Activated naive CD4-positive, alpha-beta T cell treated with anti-CD3 and anti-CD28 coated beads, Interleukin-2, amount 50 U/mL, for 72 hours (primary cell): ENCODE measurements at places on chromosomes 5 and 9.

GRCh38 chr5:151682751-151683331, 3.9 kb downstream of the SPARC start:
- no peak for DNase-seq

DNA sequence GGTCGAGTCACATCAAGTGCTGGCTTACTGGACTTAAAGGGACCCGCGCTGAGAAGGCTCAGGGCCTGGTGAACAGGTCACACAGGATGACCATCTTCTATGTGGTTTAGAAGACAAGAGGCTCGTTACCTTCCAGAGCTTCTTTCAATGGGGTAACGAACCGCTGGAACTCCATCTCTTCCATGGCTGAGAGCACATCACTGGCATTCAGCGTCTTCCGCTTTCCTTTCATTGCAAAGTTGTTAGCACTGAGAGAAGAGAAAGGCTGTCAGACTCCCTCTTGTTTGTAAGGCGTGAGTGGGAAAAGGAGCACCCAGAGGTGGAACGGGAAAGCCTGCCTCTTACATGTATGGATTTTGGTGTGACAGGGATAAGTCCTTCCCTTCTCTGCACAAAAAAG, 994 bp downstream of the POLE3 start:
- DNase-seq: no peak

- no peak for DNase-seq
These were observed at the start of gene POU4F3 for GRCh38 chr5:146338774-146339714. Gene POU4F3 (plus strand): TSS chr5:146338839. CDS start chr5:146339113, 274 bp downstream.

DNA sequence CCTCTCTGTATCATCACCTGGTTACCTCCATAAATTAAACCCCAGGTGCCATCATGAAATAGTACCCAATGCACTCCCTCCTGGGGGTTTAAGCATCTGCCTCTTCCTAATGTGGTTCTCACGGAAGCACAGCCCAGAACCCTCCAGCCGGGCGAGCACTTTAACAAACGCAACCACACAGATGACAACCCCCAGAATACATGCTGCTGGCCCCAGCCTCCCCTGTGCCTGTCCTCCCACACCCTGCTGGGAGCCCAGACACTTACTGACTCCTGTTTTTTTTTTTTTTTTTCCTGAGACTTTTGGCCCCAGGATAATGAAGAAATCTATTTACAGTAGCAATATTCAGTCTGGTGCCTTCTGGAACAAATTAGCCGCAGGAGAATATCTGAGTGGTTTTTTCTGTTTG, 50.0 kb upstream of the COL5A1 start:
- no peak for DNase-seq

GRCh38 chr9:114655689-114656088, 1.9 kb downstream of the TEX53 start:
- no peak for DNase-seq

DNA sequence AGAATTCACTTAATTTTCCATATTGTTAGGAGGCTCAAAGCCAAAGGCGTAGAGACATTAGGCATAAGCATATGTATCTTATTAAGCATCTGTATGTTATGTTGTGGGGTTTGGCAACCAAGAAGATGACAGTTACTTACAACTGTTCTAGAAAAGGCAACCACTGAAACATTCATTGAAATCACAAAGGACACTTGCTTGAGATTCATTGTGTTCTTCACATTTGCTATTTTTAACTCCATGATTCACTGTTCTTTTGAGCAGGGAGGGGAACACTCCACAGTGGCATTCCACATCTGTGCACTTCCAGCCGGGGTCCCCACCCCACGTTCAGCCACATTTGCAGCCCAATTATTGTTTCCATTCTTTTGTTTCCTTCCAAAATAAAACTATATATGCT, 107.1 kb downstream of the PALM2AKAP2 start:
- DNase-seq: no peak

DNA sequence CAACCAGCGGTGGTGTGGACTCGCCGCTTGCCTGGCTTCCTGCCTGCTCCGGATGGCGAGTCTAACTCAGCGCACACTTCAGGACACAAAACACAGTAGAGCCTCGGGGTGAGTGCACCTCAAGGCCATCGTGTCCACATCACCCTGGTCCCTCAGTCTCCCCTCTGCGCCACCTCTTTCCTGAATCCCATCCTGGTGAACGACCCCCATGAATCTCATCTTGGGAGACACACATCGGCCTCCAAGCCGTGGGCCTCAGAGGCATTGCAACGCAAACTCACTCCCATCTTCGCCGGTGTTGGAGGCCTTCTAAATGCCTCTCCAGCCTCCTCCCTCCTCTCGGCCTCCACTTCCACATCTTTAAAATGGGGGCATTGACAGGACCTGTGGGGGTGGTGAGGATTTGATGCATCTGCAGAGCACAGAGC, 124.3 kb downstream of the COL23A1 start:
- no peak for DNase-seq

DNA sequence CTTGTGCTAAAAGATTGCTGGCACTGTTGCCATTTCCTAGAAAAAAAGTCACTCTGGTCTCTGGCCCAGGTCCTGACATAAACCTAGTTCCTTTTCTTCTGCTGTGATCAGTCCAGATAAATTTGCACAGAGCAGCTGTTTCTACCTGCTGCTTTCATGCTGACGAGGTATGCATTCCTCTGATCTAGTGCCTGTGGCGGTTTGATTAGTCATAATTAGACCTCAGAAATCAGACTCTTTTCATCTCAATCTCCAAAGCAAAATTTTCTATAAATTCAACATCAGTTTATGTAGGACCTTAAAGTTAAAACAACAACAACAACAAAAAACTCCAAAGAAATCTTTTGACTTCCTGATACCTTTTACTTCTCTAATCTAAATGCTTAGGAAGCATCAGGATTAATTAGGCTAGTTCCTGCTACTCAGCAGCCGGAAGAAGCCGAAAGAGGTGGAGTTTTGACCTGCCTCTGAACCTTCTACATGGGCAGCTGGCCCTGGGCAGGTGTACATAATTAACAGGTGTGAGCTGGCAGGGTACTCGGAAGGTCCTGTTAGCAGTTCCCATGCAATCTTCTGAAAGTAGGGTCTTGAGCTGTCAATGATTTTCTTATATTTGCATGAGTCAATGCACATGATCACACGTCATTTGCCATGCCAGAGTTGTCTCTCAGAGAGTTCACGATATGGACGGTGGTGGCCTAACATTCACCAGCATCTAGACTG, 83.3 kb upstream of the CCDC112 start:
- no peak for DNase-seq

DNA sequence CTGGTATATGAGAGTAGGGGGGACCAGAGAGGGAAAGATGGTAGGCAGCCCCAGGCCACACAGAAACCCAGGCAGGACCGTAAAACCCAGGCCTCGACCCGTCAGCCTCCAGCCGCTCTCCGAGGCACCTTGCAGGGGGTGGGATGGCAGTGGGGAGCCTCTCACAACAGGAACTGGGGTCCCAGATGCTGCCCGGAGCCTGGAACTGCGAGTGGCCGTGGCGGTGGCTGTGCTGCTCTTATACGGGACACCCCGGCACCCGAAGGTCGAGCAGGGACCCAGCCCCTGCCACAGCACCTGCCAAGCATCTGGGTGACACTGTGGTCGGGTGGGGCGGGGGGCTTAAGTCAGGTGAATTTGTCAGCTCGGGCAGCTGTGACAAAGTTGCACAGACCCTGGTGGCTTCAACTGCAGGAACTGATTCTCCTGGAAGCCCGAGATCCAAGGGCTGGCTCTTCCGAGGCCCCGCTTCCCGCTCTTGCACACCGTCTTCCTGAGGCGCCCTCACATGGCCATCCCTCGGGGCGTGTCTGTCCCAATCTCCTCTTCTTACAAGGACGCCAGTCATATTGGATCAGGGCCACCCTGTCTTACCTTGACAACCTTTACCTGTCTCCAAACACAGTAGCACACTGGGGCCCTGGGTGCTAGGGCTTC, 47.6 kb upstream of the EGFL7 start:
- DNase-seq: no peak

DNA sequence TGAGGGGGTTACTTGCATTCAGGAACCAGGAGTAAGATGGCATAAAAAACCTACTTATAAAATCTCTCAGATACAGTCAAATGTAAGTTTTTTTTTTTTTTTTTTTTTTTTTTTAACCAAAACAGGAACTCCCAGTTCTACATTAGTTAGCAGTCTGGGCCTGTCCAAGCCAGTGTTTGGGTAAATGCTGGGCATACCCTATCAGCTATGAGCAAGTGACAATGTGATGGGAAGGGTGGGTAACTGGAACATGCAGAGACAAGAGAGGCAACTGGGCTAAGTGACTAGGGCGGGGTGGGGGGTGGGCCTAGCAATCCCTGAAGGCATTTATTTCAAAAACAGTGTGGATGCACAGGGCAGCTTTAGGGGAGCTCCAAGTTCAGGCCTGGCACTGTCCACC, 2.3 kb downstream of the NMRK1 start:
- no peak for DNase-seq

DNA sequence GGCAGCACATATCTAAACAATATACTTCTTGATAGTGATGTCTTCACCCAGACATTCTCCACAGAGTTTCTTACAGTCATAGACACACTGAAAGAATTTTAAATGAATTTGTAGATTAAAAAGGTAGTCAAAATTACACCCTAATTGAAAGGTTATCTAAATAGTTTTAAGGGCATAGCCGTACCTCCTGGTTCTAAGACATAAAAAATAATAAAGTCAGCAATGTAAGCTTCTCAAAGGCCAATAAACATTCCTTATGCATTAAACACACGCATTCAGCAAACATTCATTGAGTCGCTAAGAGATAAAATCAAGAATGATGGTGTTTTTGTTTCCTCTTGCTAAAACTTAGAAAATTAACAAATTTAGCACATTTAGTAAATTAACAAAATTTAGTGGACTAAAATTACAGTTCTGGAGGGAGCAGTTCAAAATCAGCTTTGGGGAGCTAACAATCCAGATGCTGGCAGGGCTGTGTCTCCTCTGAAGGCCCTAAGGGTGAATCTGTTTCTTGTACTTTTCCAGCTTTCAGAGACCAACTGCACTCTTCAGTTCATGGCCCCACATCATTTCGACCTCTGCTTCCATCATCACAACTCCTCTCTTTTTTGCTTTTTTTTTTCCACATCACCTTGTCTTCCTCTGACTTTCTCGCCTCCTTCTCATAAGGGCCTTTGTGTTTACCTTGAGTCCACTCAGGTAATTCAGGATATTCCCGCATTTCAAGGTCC, 516.5 kb downstream of the DNAH5 start:
- no peak for DNase-seq

- DNase-seq: no peak
These were observed 30.9 kb upstream of the DAB2 start for GRCh38 chr5:39455645-39456044.

GRCh38 chr5:151251001-151251551, 1.9 kb upstream of the GM2A start:
- DNase-seq: no peak

DNA sequence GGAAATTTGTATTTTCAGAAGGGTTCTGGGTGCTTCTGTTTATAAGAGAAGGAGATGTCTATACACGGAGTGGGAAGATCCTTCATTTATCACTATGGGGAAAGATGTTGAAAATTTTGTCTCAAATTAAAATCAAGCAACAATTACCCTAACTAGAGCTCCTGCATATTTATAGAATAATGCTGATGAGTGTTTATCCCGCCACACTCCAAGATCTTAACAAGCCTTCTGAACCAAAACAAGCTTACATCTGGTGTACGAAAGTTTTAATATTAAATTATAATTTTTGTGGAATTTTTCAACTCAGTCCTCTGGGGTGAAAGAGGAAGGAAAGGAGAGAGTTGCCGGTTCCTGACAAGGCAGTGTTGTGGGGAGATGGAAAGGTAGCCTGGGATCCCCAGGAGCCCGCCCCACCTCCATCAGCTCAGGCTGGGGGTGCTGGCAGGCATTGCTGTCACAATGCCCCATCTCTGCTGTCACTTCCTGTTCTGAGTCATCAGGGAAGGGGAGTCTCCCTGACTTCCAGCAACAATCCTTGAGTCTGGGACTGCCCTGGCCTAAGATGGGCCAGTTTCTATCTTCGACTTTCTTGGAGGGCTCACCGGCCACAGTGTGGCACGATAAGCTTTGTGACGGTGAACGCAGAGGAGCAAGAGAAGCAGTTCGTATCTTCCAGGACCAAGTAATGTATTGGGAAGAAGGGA, 64.5 kb downstream of the ERAP1 start:
- DNase-seq: no peak

DNA sequence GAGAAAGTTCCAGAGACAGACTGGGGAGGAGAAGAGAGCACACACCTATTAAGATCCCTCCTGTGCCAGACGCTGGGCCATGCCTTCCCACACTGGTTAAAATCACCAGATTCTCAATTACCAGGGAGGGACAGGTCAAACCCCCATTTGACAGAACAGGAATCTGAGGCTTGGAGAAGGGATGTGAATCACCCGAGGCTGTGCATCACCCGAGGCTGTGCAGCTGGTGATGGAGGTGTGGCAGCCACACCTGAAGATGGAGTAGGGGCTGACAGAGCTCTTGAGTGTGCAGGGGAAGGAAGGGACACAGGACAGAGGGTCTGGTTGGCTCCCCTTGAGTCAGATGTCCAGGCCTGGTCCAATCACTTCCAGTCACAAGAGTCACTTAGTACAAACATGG, 70.6 kb downstream of the LMX1B start:
- DNase-seq: no peak

GRCh38 chr9:89710697-89711096, 105.9 kb downstream of the GADD45G start:
- no peak for DNase-seq

GRCh38 chr9:89278997-89279739, 31.8 kb upstream of the CKS2 start:
- peak; percentile 36 for DNase-seq

GRCh38 chr5:133751846-133752245, 139.5 kb upstream of the FSTL4 start:
- no peak for DNase-seq

DNA sequence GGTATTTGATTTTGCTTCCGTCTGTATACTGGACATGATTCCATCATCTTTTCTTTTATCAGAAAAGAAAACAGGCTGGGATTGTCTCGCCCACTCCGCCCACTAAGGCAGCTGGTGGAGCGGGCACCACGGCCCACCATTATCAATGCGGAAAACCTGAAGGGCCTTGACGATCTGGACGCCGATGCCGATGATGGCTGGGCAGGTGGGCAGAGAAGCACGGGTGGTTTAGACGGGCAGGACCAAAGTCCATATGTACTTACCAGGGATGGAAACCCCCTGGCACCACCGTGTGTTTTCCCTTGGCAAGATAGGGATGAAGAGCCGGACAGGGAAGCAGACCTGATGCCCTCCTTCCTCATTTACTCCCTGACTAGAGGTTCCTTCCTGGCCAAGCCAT, 53.7 kb downstream of the PRRC2B start:
- no peak for DNase-seq

- no peak for DNase-seq
These were observed 41.1 kb downstream of the NDUFS4 start for GRCh38 chr5:53601570-53601969.

DNA sequence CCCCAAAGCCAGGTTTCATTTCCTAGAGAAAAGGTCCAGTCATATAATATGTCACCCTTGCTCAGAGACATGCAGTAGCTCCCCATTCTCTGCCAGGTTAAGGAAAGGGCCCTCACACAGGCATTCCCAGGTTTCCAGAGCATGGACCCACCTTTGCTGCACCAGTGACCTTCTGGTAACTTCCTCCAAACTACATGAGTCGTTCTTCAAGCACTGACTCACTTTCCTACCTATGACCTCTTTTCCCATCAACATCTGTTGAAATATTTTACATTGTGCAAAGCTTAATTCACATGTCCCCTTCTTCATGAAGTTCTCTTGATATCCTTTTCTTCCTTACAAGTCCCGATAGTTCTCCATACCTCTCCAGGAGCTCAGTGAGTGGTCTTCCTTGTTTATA, 25.9 kb downstream of the SH3TC2 start:
- no peak for DNase-seq
